SJCRH30 (cell line): ENCODE measurements at places on chromosomes 13 and 19. TPM values are rescaled to one million over a fixed set of nuclear protein-coding genes. Genes with fewer than 3 reads are reported as not detected.

The TGFBR3L gene
- total RNA-seq: not detected in 2 replicates

The ZNF492 gene
- total RNA-seq: 2.3 TPM in 2 replicates

- no peak overlapping the region for H3K27ac ChIP-seq
- no peaks in the 10 kb centered on the region for H3K27me3 ChIP-seq
- peak; percentile 20 for DNase-seq
- H3K36me3 ChIP-seq: no peaks in the 10 kb centered on the region
- no peaks in the 10 kb centered on the region; the same call in 1 of the 2 replicates for H3K4me1 ChIP-seq
These were observed 87.6 kb downstream of the CYSLTR2 start for GRCh38 chr13:48741377-48741776.

GRCh38 chr13:41370736-41371135 is 59.7 kb downstream of the NAA16 start:
- H3K27ac ChIP-seq: no peak overlapping the region
- no peak for DNase-seq
- no peaks in the 10 kb centered on the region for H3K4me1 ChIP-seq
- H3K27me3 ChIP-seq: no peaks in the 10 kb centered on the region
- no peak overlapping the region for H3K4me3 ChIP-seq

- H3K36me3 ChIP-seq: no peaks in the 10 kb centered on the region
- peak overlapping the region; percentile 15; the same call in 1 of the 2 replicates for H3K27ac ChIP-seq
- no peaks in the 10 kb centered on the region for H3K27me3 ChIP-seq
These were observed 750 bp downstream of the RAB20 start for GRCh38 chr13:110560601-110561343.
